Hematopoietic multipotent progenitor cell treated with erythropoietin and hydrocortisone succinate and interleukin-3 and kit ligand, for 4 days (in vitro differentiated cells): ENCODE measurements at places on chromosomes 2 and 18.

DNA sequence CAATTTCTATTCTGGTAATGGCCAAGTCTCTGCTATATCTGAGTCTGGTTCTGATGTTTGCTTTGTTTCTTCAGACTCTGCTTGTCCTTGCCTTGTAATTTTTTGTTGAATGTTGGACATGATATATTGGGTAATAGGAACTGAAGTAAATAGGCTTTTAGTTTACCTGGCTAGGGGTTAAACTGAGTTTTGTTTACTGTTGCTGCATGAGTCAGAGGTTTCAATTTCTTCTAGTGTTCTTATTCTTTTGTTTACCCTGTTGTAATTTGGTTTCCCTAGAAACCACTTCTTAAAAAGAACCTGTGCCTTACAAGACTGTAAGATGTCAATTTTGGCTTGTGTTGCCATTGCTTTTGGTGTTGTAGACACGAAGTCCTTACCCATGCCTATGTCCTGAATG, 285.0 kb upstream of the KCNH7 start:
- DNase-seq, result no peak

DNA sequence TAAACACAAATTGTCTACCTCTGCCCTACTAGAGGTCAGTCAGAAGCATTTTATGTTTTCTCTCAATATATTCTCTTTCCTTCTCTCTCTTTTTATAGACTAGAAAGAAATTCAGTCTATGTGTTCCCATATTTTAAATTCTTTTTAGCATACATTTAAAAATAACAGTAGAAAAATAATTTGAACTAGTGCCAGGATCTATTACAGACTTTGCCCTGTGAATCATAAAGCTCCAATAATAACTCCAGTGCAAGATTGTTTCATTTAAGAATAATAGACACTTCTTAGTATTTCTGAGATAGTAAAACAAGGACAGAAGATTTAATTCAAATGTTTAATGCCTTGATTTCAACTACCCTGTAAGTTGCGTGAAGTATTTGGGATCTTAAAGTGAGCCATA, 60.1 kb downstream of the ITGB6 start:
- no peak for DNase-seq

- peak; percentile 6 for DNase-seq
Measured at GRCh38 chr18:7116001-7116730, 1.4 kb downstream of the LAMA1 start.

DNA sequence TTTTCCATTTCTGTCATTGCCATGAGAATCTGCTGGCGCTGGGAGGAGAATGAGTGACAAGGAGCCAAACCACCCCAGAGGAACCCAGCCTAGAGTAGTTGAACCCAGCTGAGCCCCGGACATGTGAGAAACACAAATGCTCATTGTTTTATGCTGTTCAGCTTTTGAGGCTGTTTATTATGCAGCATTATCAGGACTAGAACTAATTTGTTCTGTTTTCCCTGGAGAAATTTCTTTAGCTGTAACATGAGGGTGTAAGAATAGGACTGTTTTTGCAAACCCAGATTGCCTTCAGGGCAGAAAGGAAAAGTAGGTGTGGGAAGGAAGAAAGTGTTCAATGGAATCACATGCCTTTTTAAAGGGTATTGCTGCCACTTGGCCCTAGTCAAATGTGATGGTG, 28.5 kb upstream of the DOCK10 start:
- no peak for DNase-seq

- DNase-seq, result no peak
Measured at GRCh38 chr2:100603948-100604633, 41.3 kb downstream of the PDCL3 start.

- DNase-seq, result no peak
Measured at GRCh38 chr2:68103709-68104055, 40.9 kb upstream of the C1D start.

DNA sequence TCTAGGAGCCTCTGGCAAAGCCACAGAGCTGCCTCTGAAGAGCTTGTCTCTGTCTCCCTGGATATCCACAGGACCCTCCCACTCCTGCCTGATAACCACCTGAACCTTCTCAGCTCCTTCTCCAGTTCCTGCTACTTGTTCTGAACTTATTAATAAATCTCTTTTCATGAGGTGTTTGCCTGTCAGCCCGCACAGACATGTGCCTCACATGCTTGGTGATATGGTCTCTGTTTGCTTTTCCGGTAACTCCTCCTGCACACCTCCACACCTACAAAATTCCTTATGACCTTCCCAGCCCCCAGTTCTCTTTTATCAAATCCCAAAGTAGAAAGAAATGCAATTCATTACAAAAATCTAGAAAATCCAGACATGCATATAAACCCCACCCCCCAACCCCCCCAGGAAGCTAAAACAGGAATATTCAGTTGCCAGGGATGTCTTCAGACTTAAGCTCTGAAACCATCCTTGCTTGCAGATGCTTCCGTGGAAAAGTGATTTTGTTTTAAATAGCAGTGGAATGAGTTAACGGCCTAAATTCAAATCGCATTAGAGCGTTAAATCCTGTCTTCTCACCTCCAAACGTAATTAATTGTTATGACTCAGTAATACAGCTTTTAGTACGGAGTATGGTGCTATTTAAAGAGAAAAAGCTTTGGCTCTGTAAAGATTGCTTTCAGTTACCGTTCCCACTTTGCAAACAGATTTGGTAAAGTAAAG, 2.1 kb upstream of the PID1 start:
- no peak for DNase-seq

DNA sequence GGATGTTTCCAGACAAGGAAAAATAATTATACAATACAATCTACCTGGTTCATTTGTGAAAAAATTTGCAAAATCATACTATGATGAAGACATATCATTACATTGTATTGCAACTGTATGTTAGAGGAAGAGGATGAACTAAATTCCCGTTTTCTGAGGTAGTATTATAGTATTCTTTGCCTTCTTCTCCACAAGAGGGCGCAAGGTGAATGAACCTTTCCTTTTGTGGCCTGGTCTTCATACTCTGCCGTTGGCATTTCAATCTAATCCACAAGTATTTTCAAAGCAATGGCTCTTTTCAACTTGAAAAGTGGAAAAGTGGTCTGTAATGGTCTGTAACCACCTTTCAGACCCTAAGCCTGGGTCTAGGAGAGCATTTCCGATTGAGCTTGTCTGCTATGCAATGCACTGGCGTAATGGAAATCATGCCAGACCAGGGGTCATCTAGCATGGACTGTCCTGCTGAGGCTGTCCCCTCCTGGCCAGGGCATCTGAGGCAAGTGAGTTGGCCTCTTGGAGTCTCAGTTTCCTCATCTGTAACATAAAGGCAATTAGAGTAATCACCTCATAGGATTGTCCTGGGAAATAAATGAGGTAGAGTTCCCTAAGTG, 30.8 kb upstream of the ZNF396 start:
- DNase-seq, result peak; percentile 94

DNA sequence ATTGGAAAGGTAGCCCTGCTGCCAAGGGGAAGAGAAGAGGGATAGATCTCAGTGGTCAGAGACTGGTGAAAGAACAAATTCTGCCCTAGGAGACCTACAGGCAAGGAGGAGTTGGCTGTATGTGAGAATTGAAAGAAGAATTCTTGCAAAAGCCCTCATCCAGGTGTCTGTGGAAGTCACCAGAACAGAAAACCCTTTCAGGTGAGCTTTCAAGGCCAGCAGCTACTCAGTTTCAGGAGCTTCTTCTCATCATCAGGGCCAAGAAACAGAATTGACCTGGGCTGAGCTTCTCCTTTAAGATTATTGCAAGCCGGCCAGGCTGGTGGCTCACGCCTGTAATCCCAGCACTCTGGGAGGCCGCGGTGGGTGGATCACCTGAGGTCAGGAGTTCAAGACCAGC, 110.2 kb downstream of the CDK15 start:
- DNase-seq, result no peak

DNA sequence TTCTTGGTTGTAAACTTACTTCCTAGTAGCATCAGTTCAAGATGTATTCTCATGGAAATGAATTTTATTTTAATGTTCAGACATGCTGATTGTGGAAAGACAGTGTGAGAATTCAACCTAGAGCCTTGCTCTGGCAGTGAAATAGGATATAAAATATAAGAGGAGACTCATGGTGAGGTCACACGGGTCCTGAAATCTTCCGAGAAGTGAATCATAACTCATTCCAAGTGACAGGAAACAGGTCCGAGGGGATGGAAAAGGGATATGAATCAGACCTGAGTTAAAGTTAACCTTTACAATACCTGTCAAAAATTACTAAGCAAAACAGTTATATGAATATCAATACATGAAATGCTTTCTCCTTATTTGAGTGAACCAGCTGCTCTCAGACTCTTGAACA, 185.2 kb upstream of the LRRTM1 start:
- DNase-seq, result no peak

GRCh38 chr2:231099918-231100317, 24.9 kb downstream of the HTR2B start:
- peak; percentile 9 for DNase-seq

DNA sequence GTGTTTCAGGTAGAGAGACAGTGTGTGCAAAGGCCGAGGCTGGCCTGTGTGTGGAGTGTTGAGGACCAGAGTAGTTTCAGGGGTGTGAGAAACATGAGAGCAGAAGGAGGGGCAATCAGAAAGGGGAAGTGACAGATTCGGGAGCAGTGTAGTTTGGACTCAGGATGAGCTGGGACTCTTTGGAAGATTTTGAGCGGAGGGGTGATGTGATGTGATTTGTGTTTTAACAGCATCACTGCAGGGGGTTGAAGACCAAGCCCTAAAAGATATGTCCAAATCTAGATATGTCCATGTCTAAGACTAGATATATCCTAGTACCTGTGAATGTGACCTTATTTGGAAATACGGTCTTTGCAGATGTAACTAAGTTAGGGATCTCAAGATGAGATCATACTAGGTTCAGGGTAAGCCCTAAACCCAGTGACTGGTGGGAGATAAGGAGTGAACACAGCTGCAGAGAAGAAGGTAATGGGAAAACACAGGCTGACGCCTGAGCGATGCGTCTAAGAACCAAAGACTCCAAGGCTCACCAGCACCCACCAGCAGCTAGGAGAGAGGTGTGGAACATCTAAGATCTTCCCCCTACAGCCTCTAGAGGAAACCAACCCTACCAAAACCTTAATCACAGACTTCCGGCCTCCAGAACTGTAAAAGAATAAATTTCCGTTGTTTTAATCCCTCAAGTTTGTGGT, 38.5 kb upstream of the MYO3B start:
- DNase-seq, result no peak

- no peak for DNase-seq
Measured at GRCh38 chr18:65206551-65207260, 544.1 kb upstream of the CDH7 start.

GRCh38 chr18:8870528-8870927, 165.2 kb downstream of the MTCL1 start:
- no peak for DNase-seq

- no peak for DNase-seq
Measured at GRCh38 chr18:77170890-77171410, 38.4 kb upstream of the MBP start.

GRCh38 chr18:55287149-55287806, 300.7 kb downstream of the TCF4 start:
- DNase-seq, result no peak

GRCh38 chr2:199485732-199486335, 28.1 kb upstream of the SATB2 start:
- DNase-seq, result peak; percentile 75
